ENCODE measurements at places on chromosomes 6 and 20.

DNA sequence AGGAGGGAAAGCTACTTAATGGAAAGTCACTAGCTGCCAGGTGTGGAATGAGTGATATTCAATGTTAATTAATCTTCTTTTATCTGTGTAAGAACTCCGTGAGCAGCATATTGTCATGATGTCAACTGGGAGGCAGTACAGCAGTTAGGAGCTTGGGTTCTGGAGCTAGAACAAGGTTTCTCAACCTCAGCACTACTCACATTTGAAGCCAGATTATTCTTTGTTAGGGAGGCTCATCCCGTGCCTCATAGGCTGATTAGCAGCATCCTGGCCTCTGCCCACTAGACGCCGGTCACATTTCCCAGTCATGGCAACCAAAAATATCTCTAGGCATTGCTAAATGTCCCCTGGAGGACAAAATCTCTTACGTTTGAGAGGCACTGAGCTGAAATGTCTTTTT lies 41.2 kb downstream of the BCAS1 start:
- DNase-seq, result no peak

DNA sequence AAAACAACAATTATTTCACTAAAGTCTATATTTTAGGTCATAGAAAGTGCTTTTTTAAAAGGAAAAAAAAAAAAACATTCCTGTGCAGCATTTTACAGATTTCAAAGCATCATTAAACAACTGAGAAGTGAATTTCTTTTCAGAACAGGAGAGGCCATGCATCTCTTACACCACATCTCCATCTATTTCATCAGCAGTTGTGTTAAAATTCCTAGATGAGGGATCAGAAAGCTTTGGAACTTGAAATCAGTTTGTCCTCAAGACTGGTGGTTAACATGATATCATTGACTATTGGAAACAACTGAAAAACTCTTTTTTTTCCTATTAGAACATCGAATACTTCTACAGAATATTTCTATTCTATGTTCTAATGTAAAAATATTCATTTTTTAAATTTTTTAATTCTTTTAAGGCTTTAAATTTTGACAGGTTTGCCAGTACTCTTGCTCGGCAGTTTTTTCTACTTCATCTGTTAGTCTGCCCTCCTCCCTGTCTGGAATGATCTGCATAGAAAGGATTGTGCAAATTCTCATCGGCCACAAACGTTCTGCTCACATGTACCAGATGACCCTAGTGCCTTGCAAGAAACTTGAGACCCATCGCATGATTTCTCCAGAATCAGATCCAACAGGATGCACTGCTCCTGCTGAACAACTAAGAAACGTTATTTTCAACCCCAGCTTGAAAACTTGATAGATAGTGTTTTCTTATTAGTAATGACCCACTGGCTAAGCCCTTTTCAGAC lies 411.0 kb upstream of the AGPAT4 start:
- DNase-seq, result no peak

DNA sequence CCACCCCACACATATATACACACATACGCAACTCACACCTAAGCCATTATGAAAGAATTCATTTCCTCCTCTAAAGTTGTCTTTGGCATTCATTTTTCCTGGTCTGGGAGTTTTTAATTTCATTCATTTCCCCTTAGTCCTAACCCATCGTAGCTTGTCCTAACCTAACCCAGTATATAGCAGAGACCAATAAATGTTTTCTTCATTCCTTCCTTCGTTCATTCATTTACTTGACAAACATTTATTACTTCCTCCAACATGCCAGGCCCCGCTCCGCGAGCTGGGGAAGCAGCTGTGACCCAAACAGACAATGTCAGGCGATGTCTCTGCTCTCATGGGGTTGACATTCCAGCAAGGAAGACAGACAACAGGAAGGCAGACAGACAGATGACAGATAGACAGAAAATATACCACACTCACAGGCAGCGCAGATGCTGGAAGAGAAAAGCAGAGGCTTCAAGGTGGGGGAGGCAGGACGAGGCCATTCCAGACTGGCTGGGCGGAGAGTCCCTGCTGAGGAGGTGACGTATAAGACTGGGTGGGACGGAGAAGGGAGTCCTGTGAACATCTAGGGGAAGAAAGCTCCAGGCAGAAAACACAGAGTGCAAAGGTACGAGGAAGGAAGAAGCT lies 33.7 kb upstream of the SIRPA start:
- peak; percentile 72 for DNase-seq

GRCh38 chr6:82767037-82767436 lies 298.6 kb downstream of the UBE3D start:
- no peak for DNase-seq

GRCh38 chr20:47221036-47221625 lies 135.4 kb downstream of the ZMYND8 start:
- DNase-seq, result no peak

- DNase-seq, result no peak
Measured at GRCh38 chr6:51585264-51585663, 502.1 kb downstream of the PKHD1 start.

DNA sequence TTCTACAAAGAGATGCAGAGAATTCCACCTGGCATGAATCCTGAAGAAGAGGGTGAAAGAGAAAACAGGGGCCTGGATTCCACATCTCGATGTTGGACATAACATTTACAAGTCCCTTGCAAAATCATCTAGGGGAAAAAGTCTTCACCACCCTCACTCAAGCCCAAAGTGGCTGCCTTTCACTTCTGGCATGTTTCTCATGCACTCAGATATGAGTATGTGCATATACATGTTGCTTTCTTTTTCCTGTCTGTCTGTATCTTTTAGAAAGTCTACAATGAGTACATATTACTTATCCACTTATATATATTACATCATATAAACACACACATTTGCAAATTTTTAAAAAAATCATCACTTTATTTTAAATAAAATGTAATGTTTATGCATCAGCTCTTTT lies 159.3 kb downstream of the KIF6 start:
- DNase-seq, result no peak

DNA sequence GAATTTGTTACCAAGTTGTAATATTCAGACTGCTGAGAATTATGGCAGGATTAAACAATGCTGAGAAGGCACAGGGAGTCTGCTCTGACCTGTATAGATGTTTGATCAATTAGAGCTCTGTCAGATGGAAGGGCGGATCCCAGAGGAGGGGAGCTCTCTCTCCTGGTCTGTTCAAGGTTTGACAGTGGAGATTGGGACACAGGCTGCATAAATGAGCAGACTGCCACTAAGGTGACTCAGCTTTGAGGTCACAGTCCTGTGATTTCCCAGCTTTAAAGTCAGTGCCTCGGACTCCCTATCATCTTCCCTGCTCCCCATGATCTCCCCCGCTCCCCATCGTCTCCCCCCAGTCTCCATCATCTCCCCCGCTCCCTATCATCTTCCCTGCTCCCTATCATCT lies 59.2 kb upstream of the SLC22A23 start:
- DNase-seq, result no peak

GRCh38 chr6:148448369-148449012 lies 105.9 kb downstream of the SASH1 start:
- no peak for DNase-seq

DNA sequence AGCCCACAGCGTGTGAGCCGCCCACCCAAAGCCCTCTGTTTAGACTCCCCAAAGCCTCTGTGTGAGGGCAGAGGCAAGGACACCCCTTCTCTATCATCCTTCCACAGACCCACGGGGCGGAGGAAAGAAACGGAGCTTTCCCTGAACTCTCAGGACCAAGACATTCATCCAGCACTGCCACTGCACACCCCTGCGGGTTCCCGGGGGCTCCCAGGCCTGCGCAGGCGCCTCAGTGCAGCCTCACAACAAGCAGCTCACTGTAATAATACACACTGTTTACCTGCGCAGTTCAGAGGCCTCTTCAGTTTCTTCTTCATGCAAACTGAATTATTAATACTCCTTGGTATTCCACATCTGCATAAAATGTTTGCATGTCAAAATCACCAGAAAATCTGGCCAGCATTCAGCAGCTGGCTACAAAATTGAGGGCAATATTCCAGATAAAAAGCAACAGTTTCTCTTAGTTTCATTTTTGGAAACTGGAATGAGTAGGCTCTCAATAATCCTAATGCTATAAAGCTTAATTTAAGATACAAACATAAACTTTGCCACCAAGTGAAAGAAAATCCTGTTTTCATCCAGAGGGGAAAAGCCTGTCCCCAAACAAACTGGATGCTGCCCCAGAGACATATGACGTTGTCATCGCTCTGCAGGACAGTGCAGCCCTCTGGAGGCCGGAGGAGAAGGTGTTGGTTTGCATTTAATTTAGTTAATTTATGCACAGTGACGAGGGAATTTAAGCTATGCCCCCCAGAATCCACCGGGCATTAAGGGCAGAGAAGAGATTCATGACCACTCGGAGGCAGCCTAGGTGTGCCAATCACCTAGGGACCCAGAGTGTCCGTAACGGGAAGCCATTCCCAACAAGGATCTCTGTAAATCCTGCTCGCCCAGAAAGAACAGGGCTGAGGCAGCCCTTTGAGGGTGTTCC lies 45.3 kb downstream of the NINL start:
- DNase-seq, result peak; percentile 31

GRCh38 chr6:138245751-138246150 lies 27.5 kb upstream of the PBOV1 start:
- no peak for DNase-seq

DNA sequence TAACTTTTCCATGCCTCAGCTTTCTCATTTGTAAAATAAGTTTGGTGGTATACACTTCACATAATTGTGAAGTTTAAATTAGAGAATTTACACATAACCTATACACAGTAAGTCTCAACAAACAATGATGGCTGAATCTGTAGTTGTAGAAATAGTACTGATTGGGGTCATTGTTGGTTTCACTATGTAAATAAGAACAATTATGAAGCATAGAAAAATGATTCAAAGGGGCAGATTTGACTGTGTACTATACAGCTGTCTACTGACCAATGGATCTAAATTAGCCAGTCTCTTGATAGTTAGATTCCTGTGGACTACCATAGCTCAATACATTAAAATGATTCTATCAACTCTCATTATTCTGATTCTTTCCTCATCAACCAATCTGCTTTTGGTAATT lies 181.1 kb upstream of the STXBP5 start:
- no peak for DNase-seq

- no peak for DNase-seq
Measured at GRCh38 chr20:32563311-32564272, 21.5 kb downstream of the NOL4L start.

DNA sequence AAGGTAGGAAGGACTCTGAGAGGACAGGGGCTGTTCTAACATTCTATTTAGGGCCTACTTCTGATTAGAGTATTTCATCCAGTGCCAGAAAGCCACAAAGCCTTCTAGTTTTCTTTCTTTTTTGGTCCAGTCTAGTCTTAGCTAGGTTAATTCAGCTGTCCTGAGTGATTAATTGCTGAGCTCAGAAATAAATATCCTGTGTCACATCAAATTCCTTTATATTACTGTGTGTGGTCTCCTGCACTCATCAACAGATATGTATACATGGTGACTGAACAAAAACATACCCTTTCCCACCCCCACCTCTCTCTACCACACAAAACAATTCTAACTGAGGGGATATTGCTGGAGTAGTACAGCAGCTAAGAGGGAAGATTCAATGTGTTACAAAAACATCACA lies 601.5 kb upstream of the NRSN1 start:
- no peak for DNase-seq

GRCh38 chr6:43665376-43665775 lies 20.5 kb downstream of the RSPH9 start:
- no peak for DNase-seq

DNA sequence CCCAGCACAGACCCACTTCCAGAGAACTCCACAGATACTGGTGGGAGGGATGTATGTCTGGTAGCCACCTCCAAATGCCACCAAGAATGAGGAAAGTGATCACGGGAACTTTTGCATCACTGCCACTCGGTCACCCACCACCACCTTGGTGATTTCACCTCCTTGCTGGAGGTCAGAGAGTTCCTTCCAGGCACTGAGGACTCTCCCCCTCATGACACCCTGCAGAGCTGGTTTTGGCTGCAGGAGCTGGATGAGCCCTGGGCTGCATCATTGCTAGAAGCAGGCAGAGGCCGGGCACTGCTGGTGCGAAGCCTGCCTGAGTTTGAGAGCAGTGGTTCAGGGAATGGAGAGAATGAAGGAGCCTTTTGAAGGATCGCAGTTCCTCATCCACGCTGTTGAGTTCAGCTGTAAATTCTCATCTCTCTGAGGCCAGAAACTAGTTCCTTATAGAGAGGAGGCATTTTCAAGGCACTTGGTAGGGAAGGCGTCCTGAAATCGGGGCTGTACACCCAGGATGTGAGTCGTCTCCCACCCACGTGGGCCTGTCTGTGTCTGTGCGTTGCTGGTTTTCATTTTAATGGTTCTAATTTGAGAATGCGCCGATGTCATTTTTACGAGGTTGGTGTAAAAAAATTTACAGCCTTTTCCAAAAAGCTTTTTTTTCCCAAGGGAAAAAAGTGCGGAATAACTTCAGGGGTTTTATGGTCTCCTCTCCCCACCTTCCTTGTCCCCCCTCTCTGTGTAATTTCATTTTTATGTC lies 25.0 kb downstream of the FOXP4 start:
- DNase-seq, result no peak

DNA sequence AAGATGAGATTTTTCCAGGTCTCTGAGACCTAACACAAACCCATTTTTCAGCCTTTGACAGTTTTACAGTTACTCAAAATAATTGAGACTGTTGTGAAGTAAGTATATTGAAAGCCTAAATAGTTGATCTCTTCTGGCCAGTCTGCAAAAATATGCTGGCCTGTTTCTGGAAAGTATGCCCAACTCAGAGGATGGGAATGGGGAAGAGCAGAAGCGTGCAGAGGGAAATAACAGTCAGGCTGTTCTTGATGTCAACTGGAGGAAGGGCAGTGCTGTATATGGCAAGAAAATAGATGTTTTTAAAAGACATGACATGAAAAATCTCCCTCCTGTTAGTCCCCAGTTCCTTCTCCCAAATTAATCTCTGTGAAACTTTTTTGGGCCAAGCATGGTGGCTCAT lies 3.8 kb downstream of the GID8 start:
- no peak for DNase-seq

DNA sequence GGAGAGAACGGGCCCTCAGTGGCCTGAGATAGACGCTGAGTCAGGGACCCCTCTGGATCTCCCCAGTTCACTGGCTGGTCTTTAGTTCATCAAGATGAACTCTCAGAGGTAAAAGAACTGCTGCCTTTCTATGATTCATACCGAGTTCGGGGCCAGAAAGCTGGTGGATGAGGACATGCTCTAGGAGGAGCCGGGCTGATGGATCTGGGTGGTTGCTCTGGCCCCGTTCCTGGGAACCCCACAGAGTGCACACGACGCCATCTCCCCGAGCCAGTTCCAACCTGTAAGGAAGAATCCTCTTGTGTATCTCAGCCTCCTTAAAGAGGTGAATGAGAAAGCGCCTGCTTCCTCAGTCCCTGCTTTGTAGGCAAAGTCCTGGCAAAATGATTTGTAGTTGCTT lies 142.6 kb upstream of the PDE10A start:
- no peak for DNase-seq

GRCh38 chr20:46021361-46022359 lies 7.4 kb upstream of the SLC12A5 start:
- peak; percentile 37 for DNase-seq

DNA sequence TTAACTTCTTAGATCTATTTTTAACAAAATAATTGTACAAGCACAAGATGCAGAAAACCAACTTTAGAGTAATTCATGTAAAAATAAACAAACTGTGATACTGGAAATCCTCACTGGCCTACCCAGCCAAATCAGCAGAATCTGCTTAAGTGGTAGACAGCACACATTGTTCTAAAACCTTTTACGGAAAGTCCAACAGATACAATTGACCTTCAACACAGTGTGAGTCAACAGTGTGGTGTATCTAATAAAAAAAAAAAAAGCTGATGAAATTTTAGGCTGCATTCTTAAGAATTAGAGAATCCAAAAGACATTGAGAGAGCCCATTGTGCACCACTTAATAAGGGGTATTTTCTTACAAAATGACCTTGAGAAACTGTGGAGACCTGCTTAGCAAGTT lies 174.5 kb downstream of the COL21A1 start:
- no peak for DNase-seq
